ENCODE measurements at places on chromosomes 13 and 19.

- DNase-seq: no peak
These were observed 1.2 kb upstream of the CSNK1A1L start for GRCh38 chr13:37106642-37107041.

- peak; percentile 88 for DNase-seq
These were observed 25.4 kb downstream of the HPN start for GRCh38 chr19:35066691-35067563.

- DNase-seq: no peak
These were observed 1.1 kb upstream of the ZNF845 start for GRCh38 chr19:53332484-53332883.

DNA sequence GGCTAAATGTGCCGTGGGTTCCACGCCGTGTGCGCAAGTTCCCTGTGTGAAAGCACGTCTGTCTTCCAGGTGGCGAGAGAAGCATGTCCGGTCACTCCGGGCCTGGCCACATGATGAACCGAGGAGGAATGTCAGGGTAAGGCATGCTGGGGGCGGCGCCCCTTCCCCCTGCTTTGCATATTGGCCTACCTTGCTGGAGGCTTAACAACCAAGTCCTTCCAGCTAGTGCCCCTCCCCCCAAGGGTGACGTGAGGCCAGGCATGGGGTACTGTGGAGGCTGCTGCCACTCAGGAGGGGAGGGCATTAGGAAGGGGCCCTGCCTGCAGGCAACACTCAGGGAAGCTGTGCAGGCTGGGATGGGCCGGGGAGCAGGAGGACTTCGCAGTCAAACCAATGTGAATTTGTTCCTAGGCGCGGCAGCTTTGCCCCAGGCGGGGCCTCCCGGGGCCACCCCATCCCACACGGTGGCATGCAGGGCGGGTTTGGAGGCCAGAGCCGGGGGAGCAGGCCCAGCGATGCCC, 12.5 kb downstream of the MICOS13 start:
- no peak for DNase-seq

- DNase-seq: no peak
These were observed 14.4 kb upstream of the ANKRD10 start for GRCh38 chr13:110929104-110929777.

DNA sequence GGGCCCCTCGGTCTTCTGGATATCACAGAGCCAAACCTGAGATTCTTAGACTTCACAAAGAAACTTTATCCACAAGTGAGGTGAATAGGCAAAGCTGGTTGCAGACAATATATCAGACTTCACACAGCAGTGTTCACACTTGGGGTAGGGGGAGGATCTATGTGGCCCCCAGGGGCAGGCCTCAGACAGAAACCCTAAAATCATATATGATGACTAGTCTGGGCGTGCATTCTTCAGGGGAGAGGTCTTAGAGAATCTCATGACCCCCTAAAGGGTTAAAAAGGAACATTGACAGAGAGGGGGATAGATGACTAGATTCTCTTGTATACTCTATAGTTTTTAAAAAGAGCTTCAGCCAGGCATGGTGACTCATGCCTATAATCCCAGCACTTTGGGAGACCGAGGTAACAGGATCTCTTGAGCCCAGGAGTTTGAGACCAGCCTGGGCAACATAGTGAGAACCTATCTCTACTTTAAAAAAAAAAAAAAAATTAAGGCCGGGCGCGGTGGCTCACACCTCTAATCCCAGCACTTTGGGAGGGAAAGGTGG, 2.8 kb downstream of the TYROBP start:
- no peak for DNase-seq

GRCh38 chr13:113534236-113534860, 43.8 kb upstream of the DCUN1D2 start:
- no peak for DNase-seq

All from naive thymus-derived CD4-positive, alpha-beta T cell (primary cell).